NCI-H1417 treated with DMSO at 0.1 percent for 48 hours (cell line): ENCODE measurements at places on chromosomes 3 and 15.

DNA sequence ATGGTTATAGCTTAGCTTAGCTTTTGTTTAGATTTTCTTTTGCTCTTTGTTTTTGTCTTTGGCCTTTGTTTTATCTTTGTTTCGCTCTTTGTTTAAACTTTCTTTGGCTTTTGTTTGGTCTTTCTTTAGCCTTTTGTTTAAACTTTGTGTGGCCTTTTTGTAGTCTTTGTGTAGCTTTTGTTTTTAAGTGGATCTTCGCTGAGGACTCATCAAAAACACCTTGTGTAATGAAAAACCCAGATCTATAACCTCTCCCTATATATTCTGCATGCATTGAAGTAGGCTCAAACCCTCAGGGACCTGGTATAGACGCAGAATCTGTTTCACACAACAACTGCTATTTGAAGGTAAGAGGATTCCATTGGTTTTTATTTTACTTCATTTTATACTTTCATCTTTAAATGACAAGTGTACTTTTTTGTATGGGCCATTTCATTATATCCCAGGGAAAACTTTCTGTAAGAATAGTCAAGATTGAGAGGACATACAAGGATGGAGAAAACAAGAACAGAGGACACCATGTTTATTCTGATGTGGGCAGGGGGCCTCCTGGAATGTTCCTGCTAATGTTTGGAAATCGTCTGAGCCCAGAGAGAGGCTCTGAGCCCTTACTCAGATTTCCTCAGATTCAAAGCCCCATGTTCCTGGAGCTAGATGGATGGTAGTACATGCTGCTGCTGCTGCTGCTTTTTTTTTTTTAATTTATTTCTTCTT, at the start of gene MOBP:
Gene MOBP, plus strand, starts transcription at position 287 of the 714 bp plus-strand sequence. CDS start 34,390 bp downstream, outside the sequence.
- no peak for DNase-seq

DNA sequence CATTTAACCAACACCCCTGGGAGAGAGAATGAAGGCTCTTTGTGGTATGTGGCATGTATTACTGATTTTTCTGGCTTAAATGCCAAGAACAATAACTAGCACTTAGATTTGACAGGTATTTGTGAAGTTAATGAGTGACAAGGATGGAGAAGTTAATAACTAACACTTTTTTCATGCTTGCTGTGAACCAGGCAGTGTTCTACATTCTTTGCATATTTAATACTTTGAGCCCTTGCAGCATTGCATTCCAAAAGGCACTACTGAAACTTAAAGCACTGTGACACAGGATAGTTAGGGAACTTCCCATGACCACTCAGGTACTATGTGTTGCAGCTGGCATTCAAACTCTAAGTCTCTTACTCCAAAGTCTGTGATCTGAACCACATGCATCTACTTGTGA, 650.6 kb downstream of the ZPLD1 start:
- DNase-seq = no peak

- DNase-seq = no peak
Measured at GRCh38 chr15:64058279-64058678, 12.0 kb upstream of the DAPK2 start.

- no peak for DNase-seq
Measured at GRCh38 chr15:88623632-88624031, 2.5 kb downstream of the AEN start.

GRCh38 chr15:72939514-72940228, 112.6 kb upstream of the NEO1 start:
- DNase-seq = no peak

GRCh38 chr3:98809557-98809956, 46.4 kb downstream of the ST3GAL6 start:
- DNase-seq = no peak

GRCh38 chr15:80996247-80996646, 4.5 kb upstream of the TLNRD1 start:
- no peak for DNase-seq

DNA sequence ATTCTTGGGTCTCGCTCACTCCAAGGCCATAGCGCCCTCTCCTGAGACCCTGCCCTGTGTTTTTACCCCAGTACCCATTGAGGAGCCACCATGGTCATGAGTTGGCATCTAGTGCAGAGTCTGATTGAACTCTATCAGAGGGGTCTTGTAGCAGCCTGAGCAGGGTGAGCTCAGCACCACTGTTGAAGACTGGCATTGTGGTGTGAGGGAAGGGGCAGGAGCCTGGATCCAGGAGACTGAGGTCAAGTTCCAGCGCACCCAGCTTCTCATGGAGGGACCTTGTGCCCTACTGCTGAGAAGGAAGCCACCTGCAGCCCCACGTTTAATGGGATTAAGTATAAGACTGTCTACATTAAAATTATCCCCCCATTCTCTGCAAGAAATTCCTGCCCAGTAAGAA, 65.8 kb upstream of the LARS2 start:
- DNase-seq = no peak

GRCh38 chr3:176172492-176172891, 1024.8 kb downstream of the TBL1XR1 start:
- DNase-seq = no peak

- DNase-seq = no peak
Measured at GRCh38 chr3:13748276-13748879, 131.5 kb downstream of the WNT7A start.

DNA sequence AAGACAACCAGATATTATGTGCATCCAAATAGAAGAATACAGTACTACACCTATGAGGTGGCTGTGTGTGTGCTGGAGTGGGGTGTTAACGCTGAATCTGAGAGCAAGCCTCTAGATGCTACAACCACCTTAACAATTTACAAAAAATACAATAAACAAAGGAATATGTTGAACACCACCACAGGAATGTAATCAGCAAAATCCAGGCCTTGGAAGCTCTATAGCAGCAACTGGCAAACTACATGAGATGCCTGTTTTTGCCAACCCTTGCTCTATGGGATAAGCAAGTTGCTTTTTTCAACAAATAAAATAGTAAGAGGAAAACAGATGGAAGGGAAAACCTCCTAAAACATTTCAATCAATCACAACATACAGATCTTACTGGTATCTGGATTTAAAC, 23.9 kb downstream of the SLTM start:
- DNase-seq = no peak

DNA sequence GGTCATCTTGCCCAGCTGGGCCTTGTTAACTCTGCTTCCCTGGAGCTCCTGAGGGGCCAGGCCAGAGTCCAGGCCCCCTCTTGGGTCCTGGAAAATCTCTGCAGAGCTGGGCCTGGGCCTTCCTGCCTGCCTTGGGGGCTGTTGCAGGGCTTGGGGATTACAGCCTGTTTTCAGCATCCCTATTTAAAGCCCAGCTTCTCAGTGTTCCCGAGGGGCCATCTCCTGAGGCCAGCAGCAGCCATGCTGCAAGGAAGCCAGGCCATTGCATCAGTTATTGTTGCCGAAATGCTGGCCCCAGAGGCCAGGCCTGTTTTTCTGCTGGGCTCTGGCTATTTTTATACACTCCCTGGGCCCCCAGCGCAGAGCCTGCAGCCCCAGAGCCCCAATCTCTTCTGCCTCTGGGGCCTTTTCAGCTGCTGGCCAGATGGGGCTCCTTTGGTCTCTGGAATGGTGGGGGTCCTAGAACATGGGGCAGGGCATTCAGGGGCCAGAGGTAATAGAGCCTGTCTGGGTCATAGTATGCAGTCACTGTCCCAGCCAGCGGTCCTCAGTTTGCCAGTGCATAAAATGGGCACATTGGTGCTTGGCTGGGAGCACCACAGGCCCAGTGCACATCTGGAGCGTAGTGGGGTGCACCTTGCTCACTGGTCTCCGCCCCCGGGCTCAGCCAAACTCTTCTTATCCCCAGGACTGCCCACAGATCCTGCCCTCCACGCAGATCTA, 28.5 kb downstream of the PLXNA1 start:
- no peak for DNase-seq

- no peak for DNase-seq
Measured at GRCh38 chr3:167487556-167487955, 13.7 kb upstream of the SERPINI2 start.

DNA sequence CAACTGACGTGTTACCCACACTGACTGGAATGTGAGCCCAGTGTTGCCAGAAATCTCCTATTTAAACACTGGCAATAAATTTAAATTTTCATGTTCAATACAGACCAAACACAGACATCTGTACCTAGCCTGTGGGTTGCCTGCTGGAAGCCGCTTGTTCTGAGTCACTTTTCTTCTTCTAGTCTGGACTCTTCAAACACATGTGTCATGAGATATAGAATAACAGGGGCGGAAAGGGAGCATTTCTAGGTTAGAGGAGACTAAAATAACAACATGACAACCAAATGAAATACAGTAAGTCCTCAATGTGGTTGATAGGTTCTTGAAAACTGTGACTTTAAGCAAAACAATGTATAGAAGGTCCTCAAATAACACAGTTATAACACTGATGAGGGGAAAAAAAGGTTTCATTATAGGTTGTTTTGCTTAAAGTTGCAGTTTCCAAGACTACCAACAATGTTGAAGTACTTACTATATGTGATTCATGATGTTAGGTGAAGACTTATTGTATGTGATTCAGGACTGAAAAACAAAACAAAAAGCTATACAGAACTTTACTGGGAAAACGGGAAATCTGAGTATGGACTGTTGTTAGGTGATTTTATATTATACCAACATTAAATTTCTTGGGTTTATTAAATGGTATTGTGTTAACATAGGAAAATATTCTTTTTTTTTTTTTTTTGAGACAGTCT, 63.1 kb downstream of the PRKAR2A start:
- DNase-seq = no peak

- DNase-seq = no peak
Measured at GRCh38 chr15:80562033-80562432, 133.1 kb upstream of the ABHD17C start.

GRCh38 chr3:67635806-67636205, 18.6 kb downstream of the SUCLG2 start:
- DNase-seq = no peak

DNA sequence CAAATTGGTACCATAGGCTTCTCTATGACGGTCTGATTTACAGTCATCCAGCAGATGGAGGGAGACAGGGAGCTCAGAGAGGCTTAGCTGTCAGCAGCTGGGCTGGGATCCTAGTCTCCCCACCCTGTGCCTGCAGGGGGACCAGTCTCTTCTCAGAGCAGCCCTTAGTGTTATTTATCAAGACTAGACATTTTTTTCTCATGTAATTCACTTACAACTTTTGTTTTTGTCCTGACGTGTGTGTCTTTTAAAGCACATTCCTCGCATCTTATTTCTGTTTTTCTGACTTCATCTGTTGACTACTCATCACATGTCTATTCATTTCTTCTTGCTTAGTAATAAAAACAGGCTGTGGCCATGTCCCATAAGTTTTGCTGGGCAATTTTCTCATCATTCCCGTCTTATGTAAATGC, 116.1 kb downstream of the KLF13 start:
- no peak for DNase-seq

DNA sequence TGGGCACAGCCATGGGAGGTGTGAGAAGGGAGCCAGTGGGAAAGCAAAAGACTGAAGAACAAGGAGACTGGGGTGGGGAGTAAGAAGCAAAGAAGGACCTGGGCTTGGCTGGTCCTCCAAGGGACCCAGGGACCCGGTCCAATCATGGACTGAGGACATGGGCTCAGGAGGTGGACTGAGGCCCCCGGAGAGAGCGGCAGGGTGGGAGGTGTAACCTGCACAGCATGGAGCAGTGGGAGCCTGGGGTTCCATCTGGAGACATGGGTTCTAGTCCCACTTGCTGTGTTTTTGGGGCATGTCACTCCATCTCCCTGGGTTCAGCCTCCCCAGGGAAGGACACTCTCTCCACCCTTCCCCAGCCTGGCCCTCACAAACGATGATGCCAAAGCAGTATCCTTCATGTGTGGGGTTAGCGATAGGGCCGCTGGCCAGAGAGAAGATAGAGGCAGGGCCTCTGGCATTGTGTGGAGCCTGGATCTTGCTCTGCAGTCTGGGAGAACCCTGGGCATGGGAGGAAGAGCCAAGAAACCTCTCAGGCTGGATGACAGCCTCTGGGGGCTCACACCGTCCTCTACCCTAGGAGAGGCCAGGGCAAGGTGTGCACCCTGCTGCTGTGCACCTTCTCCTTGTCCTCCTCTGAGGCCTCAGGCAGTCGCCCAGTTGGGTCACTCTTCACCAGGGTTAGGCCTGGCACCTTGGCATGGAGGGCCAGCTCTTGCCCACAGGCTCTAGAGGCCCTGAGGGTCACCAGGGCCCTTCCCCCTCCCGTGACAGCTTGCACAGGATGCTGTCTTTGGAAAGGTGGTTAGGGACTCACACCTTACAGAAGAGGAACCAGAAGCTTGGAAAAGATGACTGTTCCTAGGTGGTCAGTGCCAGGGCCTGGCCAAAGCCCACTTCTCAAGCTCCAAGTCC, 26.0 kb downstream of the FBXW12 start:
- no peak for DNase-seq

DNA sequence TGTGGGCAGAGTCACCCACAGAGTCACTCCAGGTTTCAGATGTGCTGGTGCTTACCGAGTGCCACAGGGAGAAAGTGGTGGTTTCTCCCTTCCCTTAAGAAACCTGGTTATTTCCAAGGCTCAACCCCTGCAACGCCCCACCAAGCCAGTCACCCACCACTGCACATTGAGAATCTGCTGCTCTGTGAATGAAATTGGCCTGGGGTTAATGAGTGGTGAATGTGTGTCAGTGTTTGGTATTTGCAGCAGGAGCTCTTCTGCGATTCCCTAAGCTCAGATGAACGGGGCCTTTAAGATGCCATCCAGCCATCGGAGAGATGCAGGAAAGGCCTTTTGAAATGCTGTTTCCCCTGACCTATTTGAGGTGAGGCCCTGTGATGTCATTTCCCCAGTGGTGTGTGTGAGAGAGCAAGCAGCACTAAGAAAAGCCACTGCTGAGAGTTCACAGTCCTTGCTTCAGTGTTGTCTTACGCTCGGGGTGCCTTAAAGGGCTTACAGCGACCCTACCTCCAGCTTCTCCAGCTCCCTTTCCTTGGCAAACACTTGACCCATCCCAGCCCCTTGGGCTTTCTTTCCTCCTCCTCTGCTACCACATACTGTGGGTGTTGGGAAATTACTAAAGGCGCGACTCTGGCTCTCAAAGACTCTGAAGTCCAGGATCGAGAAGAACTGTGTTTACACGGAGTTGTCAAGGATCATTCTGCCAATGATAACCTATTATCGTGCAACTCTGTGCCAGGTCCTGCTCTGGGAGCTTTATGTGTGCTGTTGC, 68.9 kb downstream of the SMAD3 start:
- DNase-seq = no peak

GRCh38 chr3:43764056-43764455, 73.3 kb downstream of the ABHD5 start:
- no peak for DNase-seq

DNA sequence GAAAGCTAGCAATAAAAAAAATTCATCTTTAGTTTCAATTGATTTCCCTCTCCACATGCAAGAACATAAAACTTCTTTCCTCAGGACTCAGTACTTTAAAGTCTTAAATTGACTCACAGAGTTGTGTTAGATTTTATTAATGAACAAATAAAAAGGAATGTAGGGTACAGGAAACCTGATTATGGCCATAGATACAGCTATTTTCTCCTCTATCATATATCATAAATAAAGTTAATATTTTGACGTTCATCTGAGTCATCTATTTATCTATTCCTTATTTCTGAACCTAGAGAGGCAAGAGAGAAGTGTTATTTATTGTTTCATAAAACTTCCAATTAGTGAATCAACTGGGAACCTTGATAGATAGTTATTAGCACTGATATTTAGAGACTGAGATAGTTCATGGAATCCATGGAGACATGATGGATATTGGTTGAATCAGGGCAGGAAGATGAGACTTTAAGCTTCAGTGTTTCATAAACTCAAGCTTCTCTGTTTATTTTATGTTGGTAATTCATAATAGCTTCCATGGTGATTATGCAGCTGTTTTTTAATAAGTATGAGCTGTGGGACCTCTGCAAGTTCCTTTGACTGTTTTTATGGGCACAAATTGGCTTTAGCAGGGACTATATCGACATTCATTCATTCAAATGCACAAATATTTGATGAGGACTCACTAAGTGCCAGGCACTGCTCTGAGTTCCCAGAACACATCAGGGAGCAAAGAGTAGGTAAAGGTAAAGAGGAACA, 143.5 kb upstream of the TGFBR2 start:
- DNase-seq = no peak
